Fibroblast of villous mesenchyme (primary cell): ENCODE measurements at places on chromosomes 11 and 22. TPM values are rescaled to one million over a fixed set of nuclear protein-coding genes. Genes with fewer than 3 reads are reported as not detected.

GRCh38 chr11:62012832-62013461, 45.5 kb upstream of the FTH1 start:
- DNase-seq, result no peak

- DNase-seq, result no peak
Observed at GRCh38 chr11:11807811-11808782, 33.7 kb upstream of the USP47 start.

- no peak for DNase-seq
Observed at GRCh38 chr11:35943309-35943708, 553 bp upstream of the LDLRAD3 start.

GRCh38 chr22:48779211-48779643, 1048.4 kb downstream of the BRD1 start:
- DNase-seq, result no peak

GRCh38 chr11:15893080-15893492, 463.3 kb downstream of the SOX6 start:
- DNase-seq, result peak; percentile 96

DNA sequence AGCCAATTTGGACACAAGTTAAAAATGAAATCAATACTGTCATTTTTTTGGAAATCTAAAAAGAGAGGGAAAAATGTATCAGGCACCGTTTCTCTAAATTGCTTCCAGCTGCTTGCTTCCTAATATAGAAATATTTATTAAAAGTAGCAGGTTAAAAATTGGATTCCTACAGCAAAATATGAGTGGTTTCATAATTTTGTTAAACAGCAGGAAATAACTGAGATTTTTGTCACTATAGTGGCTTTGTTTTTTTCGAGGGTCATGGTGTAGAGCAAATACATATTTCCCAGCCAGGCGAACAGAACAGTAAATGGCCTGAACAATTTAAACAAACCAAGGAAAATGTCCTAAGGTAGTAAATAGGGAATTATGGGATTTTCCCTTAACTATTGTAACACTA, 159.7 kb downstream of the DDX10 start:
- no peak for DNase-seq

Gene MPPED2
- total RNA-seq, result not detected in 2 replicates

GRCh38 chr11:64327375-64327774, 9.5 kb downstream of the PRDX5 start:
- no peak for DNase-seq

Gene CASP5
- 0.43 TPM in 1 of 2 replicates, not detected in the other for total RNA-seq

DNA sequence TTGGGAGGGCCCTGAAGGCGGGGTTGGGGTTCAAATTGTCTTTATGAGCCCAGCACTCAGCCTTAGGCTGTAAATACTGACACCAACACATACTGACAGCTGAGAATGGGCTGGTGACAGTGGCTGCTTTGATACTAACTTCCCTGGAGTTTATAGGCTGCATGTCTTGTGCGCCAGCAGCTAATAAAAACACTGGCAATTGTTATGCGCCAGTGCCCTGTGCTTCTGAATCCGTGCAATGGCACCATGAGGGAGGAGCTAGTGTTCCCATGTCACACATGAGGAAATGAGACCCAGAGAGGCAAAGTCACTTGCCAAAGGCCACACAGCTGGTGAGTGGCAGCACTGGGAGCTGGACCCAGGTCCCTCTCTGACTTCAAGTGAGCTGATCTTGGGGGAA, 23.8 kb downstream of the SHISAL1 start:
- DNase-seq, result peak; percentile 14

DNA sequence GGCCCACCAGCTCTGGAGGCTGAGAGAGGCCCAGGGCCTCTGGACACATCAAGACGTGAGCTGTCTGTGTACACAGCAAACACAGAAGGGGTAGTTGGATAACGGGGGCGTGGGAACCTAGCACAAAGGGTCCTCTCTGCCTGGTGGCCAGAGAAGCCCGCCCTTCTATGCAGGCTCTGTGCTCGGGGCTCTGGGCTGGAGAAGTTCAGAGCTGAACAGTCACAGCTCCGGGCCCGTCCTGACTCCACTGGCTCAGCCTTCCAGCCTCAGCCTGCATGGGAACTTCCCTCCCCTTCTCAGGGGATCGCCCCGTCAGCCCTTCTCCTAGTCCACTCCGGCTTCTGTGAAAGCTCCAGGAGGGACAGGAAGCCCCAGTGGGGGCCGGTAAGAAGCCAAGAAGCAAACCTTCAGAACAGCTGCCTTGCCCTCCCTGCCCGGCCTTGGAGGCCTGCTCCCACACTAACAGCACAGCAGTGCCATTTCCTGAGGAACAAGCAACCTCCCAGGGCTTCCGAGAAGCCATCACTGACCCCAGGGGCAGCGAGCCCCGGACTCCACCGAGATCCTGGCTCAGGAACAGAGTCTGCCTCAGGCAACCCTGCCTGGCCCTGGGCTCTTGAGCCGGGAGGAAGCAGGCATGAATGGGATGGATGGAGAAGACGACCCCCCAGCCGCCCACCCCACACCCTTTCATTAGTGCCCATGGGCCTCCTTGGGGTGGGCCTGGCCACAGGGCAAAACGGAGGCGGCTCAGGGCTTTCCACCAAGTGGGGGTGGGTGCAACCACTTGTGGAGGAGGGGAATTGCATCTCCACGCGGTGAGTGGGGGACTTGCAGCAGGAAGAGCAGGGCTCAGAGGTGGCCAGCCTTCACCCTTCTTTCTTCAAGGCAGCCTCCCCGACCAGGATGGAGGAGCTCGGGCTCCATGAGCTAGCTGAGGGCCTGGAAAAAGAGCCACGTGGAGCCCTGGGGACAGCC, 119.8 kb downstream of the ST3GAL4 start:
- DNase-seq, result no peak
